ENCODE measurements at places on chromosomes 3 and 15.

DNA sequence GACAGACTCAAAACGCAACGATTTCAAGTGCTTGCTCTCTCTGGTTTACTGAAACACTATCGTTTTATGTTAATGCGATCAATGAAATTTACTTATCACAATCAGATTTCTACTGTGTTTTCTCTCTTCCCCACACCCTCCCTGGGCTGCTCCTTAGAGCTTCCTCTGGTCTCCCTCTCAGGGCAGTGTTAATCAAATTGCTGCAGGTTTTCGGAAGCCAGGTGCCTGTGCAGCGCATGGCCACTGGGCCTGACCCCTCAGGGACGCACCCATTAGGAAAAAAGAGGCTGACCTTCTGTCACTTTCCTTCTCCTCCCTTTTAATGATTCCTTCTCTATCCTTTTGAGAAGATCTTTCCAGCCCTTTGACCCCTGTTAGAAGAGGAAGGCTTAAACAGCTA, 134.5 kb upstream of the ONECUT1 start:
- DNase-seq, result no peak

- no peak for DNase-seq
Measured at GRCh38 chr3:125331243-125331642, 43.9 kb downstream of the ZNF148 start.

DNA sequence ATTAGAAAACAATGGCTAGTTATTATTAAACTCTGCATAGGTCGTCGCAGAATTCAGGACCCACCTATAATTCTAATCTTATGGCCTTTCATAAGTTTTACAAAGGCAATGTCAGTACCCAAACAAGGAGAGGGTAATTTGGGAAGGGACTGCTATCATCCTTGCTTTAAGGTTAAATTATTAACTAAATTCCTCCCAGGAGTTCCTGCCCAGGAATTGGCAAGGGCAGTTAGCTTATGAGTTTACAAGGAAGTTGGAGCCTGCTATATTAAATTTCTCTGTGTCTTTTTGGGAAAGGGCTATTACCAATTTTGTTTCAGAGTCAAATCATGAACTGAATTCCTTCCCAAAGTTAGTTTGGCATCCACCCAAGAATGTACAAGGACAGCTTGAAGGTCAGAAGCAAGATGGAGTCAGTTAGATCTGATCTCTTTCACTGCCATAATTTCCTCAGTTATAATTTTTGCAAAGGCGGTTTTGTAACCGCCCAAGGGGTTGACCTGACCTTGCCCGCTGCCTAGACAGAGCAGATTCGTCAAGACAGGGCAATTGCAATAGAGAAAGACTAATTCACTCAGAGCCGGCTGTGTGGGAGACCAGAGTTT, 45.3 kb upstream of the LHFPL4 start:
- no peak for DNase-seq

- no peak for DNase-seq
Measured at GRCh38 chr3:36763850-36764703, at the start of gene DCLK3. TSS of gene DCLK3 (minus strand) at chr3:36764553. CDS start at chr3:36764263, 290 bp downstream.

DNA sequence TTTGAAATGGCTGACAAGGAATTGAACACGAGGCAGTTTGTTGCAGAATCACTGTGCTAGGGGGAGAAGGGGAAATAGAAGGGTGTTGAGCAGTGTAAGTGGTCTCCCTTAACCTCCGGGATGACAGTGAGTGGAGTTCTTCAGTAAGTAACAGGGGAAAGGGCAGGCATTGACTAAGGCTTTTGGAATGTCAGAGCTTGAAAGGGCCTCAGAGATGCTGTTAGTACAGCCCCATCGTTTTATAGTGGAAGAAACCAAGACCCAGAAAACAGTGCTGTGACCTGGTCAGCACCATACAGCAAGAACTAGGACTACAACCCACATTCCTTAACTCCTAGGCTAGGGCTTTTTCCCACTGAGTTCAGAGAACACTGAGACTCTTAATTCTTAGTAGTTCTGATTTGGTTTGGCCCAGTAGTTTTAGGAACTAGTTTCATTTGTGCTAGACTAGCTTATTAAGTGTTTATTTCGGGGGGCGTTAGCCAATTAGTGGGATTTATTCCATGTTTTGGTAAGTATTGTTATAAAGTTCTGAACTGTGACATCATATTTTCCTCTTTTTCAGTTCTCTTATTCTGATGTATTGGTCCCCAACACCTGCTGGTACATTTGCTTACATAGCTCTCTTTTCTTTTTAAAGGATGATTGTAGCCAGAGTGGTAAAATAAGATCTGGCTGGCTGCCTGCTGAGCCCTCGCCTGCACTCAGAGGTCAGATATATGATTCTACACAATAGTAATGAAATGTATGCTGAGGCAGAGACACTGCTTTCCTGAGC, 34.2 kb downstream of the RAB11A start:
- no peak for DNase-seq

GRCh38 chr15:77111789-77112188, 40.9 kb upstream of the TSPAN3 start:
- no peak for DNase-seq

DNA sequence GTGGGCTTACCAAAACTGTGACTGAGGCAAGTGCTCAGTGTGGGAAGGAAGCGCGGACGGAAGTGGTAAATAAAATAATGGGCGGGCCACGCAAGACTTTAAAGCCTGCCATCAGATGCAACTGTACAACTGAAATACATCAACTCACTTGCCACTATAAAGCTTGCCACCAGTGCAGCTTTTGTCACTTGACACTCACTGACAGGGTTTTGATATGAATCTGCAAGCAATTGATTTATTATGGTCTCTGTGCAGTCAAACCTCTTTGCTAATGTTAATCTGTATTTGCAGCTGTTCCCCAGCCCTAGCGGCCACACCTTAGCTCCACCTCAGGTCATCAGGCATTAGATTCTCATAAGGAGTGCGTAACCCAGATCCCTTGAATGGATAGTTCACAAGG, 2.3 kb upstream of the GFM1 start:
- DNase-seq, result no peak

DNA sequence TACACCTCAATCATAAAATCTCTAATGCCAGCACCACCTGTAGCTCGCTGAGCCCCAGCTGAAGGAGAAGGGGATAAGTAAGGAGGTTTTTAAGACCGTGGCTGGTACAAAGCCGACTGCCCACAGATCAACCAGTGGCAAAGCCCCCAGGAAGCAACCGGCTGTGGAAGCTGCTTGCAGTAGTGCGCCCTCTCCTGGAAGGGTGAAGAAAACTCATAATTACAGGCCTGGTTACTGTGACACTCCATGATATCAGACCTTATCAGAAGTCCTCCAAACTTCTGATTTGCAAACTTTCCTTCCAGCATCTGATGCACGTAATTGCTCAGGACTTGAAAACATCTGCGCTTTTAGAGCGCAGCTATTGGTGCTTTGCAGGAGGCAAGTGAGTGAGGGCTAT, 63.1 kb upstream of the MCTP2 start:
- DNase-seq, result no peak

GRCh38 chr3:119295816-119296726, 1.9 kb downstream of the ARHGAP31 start:
- DNase-seq, result no peak

- DNase-seq, result no peak
Measured at GRCh38 chr15:85379403-85380131, 836 bp upstream of the AKAP13 start.

DNA sequence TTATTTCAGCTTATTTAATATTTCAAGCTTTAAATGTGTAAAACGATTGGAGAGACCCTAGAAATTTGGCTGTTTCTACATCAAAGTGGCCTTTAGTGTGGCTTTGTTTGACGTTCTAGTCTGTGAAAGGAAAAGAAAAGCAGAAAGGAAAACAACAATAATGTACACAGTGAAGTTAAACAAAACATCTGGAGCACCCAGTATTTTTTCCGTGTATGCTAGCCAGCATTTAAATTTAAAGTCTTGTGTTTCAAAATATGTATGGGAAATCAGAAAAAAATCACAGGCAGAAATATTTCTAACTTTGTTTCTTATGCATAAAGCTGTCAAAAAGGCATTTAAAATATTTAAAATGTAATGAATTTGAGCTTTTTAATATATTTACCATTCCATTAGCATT, 218.1 kb downstream of the NAALADL2 start:
- DNase-seq, result no peak

DNA sequence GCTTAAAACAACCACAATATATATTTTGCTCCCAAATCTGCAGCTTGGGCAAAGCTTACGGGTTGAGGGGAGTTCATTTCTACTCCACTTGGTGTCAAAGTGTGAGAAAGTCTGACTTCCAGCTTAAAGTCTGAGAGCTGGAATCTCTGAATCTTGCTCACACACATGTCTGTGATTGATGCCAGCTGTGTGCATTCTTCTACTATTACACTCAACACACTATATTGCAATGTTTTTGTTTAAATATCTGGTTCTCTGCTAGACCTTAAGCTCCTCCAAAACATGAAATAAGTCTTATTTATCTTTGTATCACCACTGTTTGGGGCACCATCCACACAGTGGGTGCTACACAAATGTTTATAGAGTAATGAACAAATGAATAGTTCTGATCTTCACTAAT, 36.7 kb upstream of the SECISBP2L start:
- DNase-seq, result peak; percentile 70

GRCh38 chr15:31034152-31034551, 42.7 kb upstream of the MTMR10 start:
- DNase-seq, result no peak

DNA sequence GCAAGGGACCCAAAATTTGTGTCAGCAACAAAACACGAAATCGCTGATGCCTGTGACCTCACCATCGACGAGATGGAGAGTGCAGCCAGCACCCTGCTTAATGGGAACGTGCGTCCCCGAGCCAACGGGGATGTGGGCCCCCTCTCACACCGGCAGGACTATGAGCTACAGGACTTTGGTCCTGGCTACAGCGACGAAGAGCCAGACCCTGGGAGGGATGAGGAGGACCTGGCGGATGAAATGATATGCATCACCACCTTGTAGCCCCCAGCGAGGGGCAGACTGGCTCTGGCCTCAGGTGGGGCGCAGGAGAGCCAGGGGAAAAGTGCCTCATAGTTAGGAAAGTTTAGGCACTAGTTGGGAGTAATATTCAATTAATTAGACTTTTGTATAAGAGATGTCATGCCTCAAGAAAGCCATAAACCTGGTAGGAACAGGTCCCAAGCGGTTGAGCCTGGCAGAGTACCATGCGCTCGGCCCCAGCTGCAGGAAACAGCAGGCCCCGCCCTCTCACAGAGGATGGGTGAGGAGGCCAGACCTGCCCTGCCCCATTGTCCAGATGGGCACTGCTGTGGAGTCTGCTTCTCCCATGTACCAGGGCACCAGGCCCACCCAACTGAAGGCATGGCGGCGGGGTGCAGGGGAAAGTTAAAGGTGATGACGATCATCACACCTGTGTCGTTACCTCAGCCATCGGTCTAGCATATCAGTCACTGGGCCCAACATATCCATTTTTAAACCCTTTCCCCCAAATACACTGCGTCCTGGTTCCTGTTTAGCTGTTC, 34.9 kb downstream of the CHDH start:
- DNase-seq, result no peak

DNA sequence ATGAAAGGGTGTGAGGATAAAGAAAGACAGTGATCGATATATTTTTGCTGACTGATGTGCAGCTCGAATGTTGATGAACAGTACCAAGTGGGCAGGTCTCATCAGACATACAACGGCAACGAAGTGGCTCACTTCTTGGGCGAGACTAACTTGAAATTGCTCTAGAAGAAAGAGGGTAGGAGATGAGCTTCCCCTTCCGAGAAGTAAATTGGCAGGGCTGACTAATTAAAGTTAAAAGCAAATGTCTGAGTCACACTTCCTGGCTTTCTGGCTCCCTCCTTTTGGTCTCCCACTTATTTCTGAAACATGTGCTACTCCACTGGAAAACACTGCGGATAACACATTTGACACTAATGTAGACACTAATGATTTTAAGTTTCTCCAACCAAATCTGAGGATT, 228.3 kb downstream of the ABHD5 start:
- DNase-seq, result no peak

DNA sequence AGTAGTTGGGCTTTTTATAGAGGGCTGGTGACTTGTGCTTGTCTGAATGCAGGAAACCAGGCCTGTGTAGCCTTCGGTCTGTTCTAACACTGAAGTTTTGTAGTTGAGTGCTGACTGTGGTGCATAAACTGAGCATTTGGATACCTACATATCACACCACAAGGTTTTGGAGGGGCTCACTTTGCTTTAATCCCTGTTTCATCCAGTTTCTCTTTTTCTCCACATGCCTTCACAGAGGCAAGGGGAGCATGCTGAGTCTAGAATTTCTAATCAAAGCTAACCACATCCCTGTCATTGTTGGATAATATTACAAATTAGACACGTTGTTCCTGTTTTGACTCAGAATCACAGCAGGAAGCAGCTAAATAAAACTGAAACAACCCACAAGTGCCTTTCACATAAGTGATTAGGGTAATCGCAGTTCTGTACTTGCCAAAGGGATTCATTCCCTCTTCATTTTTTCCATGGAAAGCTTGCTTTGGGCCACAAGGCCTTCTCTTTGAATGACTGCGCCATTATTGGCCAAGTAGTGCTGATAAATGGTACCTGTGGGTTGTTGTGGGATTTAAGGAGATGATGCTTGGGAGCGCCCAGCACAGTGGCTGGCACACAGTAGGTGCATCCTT, 48.9 kb downstream of the TGFBR2 start:
- no peak for DNase-seq

GRCh38 chr3:171747223-171747920, 62.9 kb downstream of the PLD1 start:
- no peak for DNase-seq

GRCh38 chr3:121747976-121748375, 1.6 kb downstream of the GOLGB1 start:
- no peak for DNase-seq
